Pancreas (tissue), 10 donors: ENCODE measurements at places on chromosomes 4 and X. TPM values are rescaled to one million over a fixed set of nuclear protein-coding genes. Genes with fewer than 3 reads are reported as not detected.
A peak's percentile ranks its signal among the peaks of the same experiment; 100 is the strongest.

Gene EPHA5
- not detected for total RNA-seq

Gene BRCC3
- 10.8 TPM for total RNA-seq

Gene CHST7
- total RNA-seq, result 1.3 TPM

Gene SLITRK4
- total RNA-seq, result 1.3 TPM

GRCh38 chr4:173490256-173490655 is 39.8 kb downstream of the HAND2 start:
- DNase-seq, result no peak

DNA sequence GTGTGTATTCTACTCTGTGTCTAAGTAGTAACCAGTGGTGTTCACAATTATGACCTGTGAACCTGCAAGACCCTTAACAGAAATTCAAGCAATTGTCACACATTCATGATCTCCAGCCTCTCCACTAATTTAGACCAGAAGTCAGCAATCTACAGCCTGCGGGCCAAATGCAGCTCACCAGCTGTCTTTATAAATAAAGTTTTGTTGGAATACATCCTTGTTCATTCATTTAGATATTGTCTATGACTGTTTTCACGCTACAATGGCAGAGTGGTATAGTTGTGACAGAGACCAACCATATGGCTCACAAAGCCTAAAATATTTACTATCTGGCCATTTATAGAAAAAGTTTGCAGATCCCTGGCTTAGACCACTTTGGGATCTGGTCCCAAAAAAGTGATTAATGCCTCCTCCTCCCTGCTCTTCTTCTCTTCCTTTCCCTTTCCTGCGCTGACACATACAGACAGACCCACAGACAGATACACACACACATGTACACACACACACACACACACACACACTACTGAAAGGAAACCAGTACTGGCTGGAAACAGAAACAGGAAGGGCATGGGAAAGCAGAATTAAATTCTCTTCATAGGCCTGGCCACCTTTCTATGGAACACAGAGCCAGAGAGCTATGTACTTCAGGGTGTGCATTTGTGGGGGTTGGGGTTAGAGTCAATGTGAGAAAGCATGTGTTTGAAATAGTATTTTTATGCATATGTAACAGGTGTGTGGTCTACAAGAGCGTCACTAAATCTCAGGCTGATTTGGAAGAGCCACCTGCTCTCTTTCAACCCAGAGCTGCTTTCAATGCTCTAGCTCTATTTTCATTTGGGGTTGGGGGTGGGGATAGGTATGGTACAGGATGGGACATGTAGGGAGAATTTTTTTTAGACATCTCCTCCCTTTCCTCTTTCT is 49.7 kb upstream of the TMEM164 start:
- DNase-seq, result no peak

GRCh38 chr4:112898357-112899141 is 150.9 kb upstream of the ANK2 start:
- DNase-seq, result no peak

GRCh38 chr4:41598580-41598979 is 60.6 kb downstream of the LIMCH1 start:
- no peak for DNase-seq

DNA sequence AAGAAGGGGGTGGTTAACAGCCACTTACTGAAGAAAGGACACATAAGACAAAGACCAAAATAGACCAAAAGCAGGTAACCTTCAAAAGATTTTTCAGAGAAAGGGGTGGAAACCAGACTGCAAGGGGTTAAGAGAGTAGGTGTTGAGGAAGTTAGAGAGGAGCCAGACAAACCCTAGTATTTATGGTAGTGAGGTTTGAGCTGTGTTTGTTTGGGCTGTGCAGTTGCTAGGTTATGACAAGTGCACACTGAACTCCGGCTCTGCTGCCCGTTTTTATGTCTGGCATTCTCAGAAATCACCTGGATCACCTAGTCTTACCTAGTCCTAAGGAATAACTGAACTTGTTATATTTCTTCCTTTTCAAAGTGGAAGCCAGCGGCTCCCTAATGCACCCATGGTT is 22.9 kb upstream of the G3BP2 start:
- DNase-seq, result no peak

DNA sequence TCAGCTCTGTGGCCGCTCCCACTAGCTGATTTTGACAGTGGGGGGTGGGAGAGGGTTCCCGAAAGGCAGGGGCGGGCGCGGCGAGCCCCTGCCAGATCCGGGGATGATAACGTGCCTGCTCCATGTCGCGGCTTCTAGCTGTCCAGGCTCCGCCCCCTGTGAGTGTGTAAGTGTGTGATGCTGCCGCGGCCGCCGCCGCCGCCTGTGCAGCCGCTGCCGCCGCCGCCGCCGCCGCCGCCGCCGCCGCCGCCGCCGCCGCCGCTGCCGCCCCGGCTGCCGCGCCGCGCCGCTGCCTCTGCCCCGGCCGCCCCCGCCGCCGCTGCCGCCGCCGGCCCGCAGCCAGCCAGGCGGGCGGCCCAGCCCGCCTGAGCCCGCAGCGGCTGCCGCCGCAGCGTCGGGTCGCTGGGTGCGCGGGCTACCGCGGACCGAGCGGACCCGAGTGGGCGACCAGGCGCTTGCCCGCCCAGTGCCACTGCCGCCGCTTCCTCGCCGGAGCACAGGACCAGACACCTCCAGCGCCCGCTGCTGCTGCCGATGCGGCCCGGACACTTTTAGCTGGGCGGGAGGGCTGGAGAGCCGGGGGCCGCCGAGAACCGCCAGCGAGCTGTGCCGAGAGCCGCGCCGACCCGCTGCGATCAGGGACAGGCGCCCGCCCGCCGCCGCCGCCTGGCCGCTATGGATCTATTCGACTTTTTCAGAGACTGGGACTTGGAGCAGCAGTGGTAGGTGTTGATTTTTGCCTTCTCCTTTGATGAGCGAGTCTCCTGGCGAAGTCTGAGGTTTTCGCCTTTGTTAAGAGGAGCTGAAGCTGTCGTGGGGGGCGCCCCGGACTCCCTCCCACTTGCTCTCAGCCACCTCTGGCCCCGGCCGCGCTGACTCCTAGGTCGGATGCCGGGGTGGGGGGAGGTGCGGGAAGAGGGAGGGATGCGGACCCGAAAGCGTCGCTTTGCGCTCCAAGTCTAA is at the start of gene AFF2:
AFF2 (plus strand) TSS at position 195 of the 963 bp plus-strand sequence; CDS start at position 676, 481 bp downstream.
- DNase-seq, result no peak

DNA sequence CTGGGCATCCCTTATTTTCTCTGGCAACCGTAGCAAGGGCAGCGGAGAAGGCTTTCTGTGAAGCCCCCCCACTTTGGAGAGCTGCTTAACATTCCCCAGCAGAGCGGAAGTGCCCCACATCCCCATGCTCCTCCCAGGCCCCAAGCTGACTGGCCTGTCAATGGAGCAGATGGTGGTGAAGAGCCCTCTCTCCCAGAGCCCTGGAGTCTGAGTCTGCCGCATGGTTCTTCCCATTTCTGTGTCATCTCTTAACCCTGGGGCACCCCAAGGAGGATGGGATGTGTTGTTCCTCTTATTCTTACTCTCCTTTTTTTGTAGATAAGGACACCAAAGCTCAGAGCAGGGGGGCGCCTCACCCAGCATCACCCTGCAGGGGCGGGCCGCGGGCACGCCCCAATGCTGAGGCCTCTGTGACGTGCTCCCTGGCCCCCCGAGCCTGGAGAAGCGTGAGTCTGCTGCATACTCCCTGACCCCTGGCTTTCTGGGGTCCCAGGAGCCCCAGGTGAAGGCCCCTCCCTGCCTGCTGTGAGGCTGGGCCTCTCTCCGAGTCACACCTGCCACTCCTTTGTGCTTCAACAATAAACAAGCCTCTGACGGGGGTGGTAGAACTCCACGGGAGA is 35.9 kb downstream of the ADRA2C start:
- no peak for DNase-seq

DNA sequence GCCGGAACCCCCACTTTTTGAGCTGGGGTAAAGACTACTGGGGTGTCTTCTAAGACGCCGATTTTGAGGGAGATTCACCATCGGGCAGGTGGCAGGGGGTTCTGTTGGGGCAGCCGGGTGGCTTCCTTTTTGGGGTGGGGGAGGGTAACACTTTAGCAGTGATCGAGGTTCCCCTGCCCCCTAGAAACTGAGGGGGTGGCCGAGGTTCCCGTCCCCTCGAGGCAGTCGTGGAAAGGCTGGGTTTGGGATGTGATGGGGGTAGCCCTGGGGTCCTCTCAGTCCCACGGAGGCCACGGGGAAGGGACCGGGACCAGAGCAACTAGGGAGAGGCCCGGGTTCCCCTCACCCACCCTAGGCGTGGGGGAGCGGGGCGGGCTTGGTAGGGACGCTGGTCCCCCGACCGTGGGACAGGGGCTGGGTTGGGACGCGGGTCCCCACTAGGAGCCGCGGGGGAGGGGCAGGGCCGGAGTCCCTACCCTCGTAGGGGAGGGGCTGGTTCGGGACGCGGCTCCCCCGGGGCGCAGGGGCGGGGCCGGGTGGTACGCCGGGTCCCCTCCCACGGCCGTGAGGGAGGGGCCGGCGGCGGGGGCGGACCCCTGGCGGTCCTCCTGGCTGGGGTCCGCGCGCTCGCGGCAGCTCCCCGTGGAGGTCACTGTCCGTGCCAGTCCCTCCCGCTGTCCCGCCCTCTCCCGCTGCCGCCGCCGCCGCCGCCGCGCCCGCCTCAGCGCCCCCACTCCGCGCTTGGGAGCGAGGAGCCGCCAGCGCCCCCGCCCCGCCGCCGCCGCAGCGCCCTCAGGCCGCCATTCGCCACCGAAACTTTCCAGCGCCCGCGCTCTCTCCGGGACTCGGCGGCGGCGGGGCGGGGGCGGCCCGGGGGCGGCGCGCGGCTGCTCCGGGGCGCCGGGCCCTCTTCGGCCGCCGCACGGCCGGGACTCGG is at the start of gene TBL1X:
TBL1X (plus strand) TSS at position 624 of the 937 bp plus-strand sequence. CDS start 188,529 bp downstream, outside the sequence.
- DNase-seq, result peak; percentile 44

- DNase-seq, result no peak
Measured at GRCh38 chr4:138238521-138239292, 3.4 kb downstream of the SLC7A11 start.

- DNase-seq, result peak; percentile 63
Measured at GRCh38 chrX:118495958-118496762, 545 bp downstream of the DOCK11 start.

- no peak for DNase-seq
Measured at GRCh38 chr4:118400356-118400755, 47.6 kb upstream of the PRSS12 start.

- DNase-seq, result no peak
Measured at GRCh38 chrX:103311399-103311780, 600 bp upstream of the BEX2 start.

DNA sequence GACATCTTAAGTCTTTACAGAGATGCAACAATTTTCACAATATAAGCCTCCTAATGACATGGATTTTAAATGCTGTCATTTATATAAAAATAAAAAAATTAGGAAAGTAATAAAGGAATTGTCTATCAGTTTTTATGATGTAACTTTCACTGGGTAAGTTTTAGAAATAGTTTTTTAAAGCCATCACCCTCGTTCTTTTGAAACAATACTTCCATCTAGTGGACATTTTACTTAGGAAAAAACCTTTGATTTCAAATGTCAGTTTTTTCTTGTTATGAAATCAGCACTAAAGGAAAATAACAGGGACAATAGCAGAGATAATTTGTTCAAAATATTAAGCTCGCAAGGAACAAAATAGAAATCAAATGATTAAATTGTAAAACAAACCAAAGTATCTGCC is 24.3 kb upstream of the NDNF start:
- DNase-seq, result no peak

DNA sequence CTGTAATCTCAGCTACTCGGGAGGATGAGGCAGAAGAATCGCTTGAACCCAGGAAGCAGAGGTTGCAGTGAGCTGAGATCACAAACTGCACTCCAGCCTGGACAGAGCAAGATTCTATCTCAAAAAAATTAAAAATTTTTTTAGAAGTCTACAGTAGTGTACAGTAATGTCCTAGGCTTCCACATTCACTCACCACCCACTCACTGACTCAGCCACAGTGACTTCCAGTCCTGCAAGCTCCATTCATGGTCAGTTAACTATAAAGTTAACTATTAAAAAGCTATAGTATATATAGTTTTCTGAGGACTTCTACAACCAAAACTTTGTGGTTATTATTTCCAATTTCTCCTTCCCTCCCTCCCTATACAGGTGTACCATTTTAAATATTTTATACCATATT is 34.7 kb upstream of the NEUROG2 start:
- no peak for DNase-seq

- DNase-seq, result no peak
Measured at GRCh38 chrX:120238933-120239332, 11.7 kb upstream of the ZBTB33 start.

GRCh38 chr4:78691971-78692821 is 84.0 kb upstream of the BMP2K start:
- DNase-seq, result no peak

DNA sequence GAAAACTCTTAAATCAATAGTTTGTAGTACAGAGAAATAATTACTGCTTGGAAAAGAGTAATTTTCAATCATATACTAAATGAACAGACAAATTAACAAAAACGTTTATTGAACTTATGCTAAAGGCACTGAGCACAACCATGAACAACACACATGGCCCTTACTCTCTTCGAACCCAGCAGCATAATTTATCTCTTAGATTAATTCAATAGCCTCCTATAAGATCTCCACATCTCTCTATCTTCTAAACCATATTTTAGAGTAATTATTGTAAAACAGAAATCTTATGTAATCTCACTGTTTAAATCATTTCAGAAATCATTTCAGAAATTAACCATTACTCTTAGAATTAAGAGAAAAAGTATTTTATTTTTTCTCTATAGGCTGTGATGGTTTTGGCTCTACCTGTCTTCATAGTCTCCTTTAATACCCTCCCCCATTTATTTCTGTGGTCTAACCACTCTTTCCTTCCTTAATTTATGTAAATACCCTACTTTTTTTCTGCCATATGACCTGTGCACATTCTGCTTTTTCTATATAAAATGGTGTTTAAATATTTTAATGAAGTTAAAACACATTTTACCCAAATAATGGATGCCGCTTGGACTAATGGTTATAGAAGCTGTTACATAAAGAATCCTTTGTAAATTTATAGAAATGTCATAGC is 218.5 kb downstream of the CCSER1 start:
- no peak for DNase-seq

- DNase-seq, result no peak
Measured at GRCh38 chr4:26862381-26862915, 1.8 kb downstream of the STIM2 start.

DNA sequence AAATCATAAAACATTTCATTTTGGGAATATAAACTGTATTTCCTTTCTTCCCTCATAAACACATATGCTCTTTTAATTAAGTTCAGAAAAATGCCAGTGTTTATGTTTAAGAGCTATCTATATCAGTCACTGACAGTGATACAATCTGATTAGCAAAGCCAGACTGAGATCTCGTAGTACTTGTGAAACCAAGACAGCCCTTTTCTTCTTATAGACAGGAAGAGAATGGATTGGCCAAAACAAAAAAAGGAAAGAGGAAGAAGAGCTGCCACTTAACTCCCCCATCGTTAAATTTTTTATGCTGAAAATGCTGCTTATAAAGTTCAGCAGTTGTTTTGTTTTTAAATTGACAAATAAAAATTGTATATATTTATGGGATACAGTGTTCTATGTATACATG is 87.4 kb downstream of the PLAC1 start:
- DNase-seq, result no peak

- DNase-seq, result no peak
Measured at GRCh38 chr4:23269566-23269965, 576.8 kb downstream of the GBA3 start.

GRCh38 chrX:52574416-52575275 is 57.8 kb upstream of the XAGE1B start:
- peak; percentile 2 for DNase-seq
